Esophagus squamous epithelium (tissue), 5 donors: ENCODE measurements at places on chromosomes 5 and 9. TPM values are rescaled to one million over a fixed set of nuclear protein-coding genes. Genes with fewer than 3 reads are reported as not detected.

The SLC36A3 gene
- total RNA-seq, result not detected

The P4HA2 gene
- 22.2 TPM for total RNA-seq

The IL5 gene
- total RNA-seq, result not detected

The FABP6 gene
- 7.2 TPM for total RNA-seq

The PCDHB5 gene
- 1.3 TPM for total RNA-seq

- no peak for DNase-seq
Measured at GRCh38 chr9:136516191-136516654, 29.6 kb downstream of the NOTCH1 start.

GRCh38 chr9:4155221-4156026, 144.4 kb downstream of the GLIS3 start:
- DNase-seq, result no peak

DNA sequence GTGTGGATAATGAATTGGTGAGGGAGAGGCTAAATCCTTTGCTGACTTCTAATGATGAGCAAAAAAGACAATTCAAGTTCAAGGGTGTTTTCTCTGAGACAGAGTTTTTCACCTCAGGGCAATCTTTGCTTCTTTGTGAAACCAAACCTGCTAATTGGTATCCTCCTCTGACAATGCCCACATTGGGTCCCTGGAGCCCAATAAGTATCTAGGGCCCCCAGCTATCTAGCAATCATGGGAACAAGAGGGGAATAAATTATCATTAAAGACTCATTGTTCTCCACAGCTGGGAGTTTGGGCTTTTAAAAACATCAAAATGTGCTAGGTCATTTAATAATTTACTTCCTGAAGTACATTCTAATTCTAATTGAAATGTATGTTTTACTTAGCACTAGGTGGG, 227.3 kb downstream of the TMEM167A start:
- DNase-seq, result no peak

GRCh38 chr9:15469862-15470261, 40.9 kb downstream of the PSIP1 start:
- no peak for DNase-seq

DNA sequence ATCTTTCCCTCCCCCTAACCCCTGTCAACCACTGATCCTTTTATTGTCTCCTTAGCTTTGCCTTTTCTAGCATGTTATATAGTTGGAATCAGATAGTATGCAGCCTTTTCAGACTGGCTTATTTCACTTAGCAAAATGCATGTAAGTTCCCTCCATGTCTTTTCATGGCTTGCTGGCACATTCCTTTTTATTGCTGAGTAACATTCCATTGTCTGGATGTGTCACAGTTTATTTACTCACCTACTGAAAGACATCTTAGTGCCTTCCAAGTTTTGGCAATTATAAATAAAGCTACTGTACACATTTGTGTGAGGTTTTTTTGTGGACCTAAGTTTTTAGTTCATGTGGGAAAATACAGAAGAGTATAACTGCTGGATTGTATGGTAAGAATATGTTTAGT, 230.1 kb downstream of the PBX3 start:
- DNase-seq, result no peak
